CD4-positive, alpha-beta T cell (primary cell): ENCODE measurements at places on chromosomes 5 and 9. TPM values are rescaled to one million over a fixed set of nuclear protein-coding genes. Genes with fewer than 3 reads are reported as not detected.

Gene SPINK4
- not detected for total RNA-seq

Gene PCDHA3
- total RNA-seq: not detected

Gene IL31RA
- not detected for total RNA-seq

Gene FABP6
- not detected for total RNA-seq

Gene ZFP37
- 0.39 TPM for total RNA-seq

Gene PIP5K1B
- total RNA-seq: not detected

Gene TMEM252
- total RNA-seq: not detected

Gene BTNL8
- not detected for total RNA-seq

Gene FAM221B
- total RNA-seq: not detected

Gene FGF18
- total RNA-seq: 0.33 TPM

Gene SLC6A19
- not detected for total RNA-seq

Gene PCDHA13
- not detected for total RNA-seq

DNA sequence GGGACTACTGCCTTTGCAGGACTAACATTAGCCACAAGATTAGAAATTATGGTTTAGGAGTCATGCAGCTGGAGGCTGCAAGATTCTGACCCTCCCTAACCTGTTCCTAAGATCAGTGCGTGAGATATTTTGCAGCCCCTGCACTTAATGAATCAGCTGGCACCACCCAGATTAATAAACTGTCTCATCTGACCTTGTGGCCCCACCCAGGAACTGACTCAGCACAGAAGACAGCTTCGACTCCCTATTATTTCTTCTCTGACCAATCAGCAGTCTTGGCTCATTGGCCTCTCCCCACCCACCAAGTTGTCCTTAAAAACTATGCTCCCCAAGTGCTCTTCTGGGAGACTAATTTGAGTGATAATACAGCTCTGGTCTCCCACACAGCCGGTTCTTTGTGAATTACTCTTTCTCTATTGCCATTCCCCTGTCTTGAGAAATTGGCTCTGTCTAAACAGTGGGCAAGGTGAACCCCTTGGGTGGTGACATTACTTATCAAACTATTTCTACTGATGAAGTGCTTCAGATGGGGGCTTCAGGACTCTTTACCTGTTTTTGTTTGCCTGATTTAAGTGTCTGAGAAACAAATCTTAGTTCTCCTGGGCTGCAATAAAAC lies 17.0 kb downstream of the CTSL start:
- no peak overlapping the region for H3K27ac ChIP-seq
- H3K27me3 ChIP-seq: no peaks in the 10 kb centered on the region
- no peaks in the 10 kb centered on the region for H3K4me1 ChIP-seq
- DNase-seq: no peak

DNA sequence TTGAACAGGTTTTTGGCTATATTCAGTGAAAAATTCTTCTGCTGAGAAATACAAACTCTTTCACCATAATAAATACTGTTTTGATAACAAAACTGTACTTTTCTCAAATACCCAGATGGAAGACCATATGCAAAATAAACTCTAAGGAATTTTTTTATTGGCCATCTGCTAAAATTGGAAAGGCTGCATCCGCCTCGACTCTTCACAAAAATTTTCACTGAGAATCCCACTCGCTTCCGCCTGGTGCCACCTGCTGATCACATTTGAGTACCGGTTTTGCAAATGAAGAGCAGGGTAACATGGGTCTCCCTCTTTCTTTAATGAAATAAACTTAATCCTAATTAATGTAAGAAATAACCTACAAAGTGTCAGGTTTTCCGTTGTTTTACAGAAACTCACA lies 76.4 kb downstream of the TTLL11 start:
- no peaks in the 10 kb centered on the region for H3K4me1 ChIP-seq
- no peaks in the 10 kb centered on the region for H3K27me3 ChIP-seq
- DNase-seq: no peak

GRCh38 chr9:18596920-18597319 lies 123.0 kb downstream of the ADAMTSL1 start:
- no peaks in the 10 kb centered on the region for H3K36me3 ChIP-seq
- H3K4me1 ChIP-seq: no peaks in the 10 kb centered on the region
- no peak overlapping the region for H3K27ac ChIP-seq
- no peak overlapping the region for H3K4me3 ChIP-seq
- DNase-seq: no peak
- no peaks in the 10 kb centered on the region for H3K27me3 ChIP-seq

- H3K4me3 ChIP-seq: no peak overlapping the region
- no peaks in the 10 kb centered on the region for H3K4me1 ChIP-seq
- DNase-seq: no peak
- H3K36me3 ChIP-seq: no peaks in the 10 kb centered on the region
- no peak overlapping the region for H3K27ac ChIP-seq
These were observed 22.2 kb upstream of the CLPTM1L start for GRCh38 chr5:1367149-1367548.

DNA sequence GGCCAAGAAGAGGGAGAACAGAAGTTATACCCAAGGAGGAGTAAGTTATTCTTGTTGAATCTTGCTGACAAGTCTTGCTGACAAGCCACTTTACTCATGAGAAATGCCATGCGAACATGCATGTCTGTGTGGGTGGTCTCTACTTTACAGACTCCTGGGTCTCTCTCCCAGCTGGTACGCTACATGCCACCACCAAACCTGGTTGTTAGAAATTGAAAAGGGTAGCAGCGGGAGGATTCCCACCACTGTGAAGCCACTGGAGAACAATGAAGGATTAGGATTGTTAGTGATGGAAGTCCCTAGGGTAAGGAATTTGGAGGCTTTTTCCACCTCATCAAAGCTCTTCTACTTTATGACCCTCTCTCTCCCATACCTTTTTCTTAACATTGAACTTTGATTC lies 53.6 kb upstream of the GABRB2 start:
- no peak for DNase-seq
- H3K27ac ChIP-seq: no peak overlapping the region
- no peaks in the 10 kb centered on the region for H3K27me3 ChIP-seq
- H3K36me3 ChIP-seq: no peaks in the 10 kb centered on the region

GRCh38 chr5:180235846-180236245 lies 26.8 kb upstream of the RASGEF1C start:
- peaks cover 60% of the 10 kb centered on the region for H3K36me3 ChIP-seq
- no peak overlapping the region for H3K27ac ChIP-seq
- no peak for DNase-seq
- no peak overlapping the region for H3K4me3 ChIP-seq
- no peaks in the 10 kb centered on the region for H3K4me1 ChIP-seq

DNA sequence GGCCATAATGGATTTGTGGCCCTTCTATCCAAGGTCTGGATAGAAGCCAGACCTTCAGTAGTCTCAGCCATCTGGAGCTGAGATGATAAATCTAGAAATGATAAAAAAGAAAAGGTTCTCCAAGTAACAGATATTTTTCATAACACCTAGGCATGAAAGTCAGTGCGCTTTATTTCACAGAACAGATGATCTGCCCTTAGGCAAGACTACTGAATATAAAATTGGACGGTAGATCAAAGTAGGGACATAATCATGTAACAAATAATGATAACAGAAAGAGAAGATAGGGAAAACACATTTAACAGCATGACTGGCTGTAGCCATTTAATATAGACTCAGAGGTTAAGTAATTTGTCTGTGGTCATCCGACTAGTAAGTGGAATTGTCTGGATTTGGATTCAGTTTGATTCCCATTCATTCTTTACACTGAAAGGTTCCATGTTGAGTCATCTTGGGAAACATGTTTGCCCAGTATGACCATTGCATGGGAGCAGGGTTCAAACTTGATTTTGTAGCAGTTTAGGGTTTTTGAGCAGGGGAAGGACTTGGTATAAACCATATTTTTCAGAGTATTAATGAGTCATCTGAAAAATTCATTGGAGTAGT lies 4.1 kb upstream of the CAVIN4 start:
- no peaks in the 10 kb centered on the region for H3K27me3 ChIP-seq
- H3K4me1 ChIP-seq: no peaks in the 10 kb centered on the region
- no peak overlapping the region for H3K27ac ChIP-seq

DNA sequence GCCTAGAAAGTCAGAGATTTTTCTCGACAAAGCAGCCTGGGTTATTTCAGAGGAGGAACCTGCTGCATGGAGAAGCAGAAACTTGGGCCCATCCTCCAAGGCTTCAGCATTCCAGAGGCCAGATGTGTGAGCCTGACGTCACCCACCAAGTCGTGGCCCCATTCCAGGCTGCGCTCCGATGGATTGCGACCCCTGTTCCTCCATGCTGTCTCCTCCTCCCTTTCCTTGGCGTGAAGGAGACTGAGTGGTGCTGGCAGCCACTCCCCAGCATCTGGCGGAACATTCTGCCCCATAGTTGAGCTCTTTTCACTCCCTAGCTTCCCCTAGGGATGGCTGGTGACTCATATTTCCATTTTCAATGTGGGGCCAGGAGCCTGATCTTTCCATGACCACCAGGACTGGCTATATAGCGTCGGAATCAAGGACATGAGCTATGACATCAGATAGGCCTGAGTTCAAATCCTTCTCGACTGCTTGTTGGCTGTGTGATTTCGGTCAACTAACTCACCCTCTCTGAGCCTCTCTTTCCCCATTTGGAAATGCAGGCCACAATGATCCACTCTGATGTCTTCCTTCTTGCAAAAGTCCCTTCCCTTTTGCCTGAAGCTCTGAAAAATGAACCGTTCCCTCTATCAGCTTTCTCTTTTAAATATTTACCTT lies 24.5 kb upstream of the DUSP1 start:
- no peaks in the 10 kb centered on the region for H3K36me3 ChIP-seq
- H3K27ac ChIP-seq: no peak overlapping the region
- H3K4me1 ChIP-seq: peaks cover 9% of the 10 kb centered on the region
- no peak overlapping the region for H3K4me3 ChIP-seq

- no peaks in the 10 kb centered on the region for H3K27me3 ChIP-seq
- peak; percentile 44 for DNase-seq
- no peak overlapping the region for H3K27ac ChIP-seq
- H3K4me1 ChIP-seq: peaks cover 46% of the 10 kb centered on the region
These were observed 199.4 kb downstream of the AUH start for GRCh38 chr9:91162311-91162710.

GRCh38 chr5:1315709-1316587 lies 21.1 kb upstream of the TERT start:
- H3K27ac ChIP-seq: peak overlapping the region; percentile 57
- no peaks in the 10 kb centered on the region for H3K27me3 ChIP-seq
- peak; percentile 62 for DNase-seq
- H3K4me3 ChIP-seq: peak overlapping the region; percentile 58
- H3K4me1 ChIP-seq: peaks cover 62% of the 10 kb centered on the region

DNA sequence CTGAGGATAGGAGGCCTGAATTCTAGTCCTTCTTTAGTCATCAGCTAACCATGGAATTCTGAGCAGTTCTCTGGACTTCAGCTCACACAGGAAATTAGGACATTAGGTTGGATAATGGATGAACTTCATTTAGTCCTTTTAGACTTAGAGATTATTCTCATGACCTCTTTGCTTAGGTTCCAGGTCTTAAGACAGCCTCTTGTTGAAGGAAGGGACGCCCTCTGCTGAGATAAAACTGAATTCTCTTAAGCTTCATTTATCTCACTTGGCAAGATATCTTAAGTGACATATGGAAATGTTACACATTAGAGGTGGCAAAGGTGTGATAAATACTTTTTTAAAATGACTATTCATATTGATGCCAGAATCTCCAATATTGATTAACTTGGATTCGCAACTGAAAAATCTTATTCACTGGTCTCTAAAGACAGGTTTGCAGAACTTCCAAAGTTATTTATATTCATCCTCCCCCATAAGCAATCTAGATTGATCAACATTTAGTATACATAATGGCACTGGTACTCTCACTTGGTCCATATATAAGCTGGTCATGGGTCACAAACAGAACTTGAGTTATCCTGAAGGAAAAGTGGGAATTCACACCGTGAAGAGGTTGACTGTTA lies 16.9 kb upstream of the ZNF366 start:
- no peaks in the 10 kb centered on the region for H3K4me1 ChIP-seq
- H3K27me3 ChIP-seq: no peaks in the 10 kb centered on the region
- no peaks in the 10 kb centered on the region for H3K36me3 ChIP-seq
- DNase-seq: no peak
- no peak overlapping the region for H3K27ac ChIP-seq
- H3K4me3 ChIP-seq: no peak overlapping the region
